Right lung (tissue), 10 donors: ENCODE measurements at places on chromosomes 16 and 17. TPM values are rescaled to one million over a fixed set of nuclear protein-coding genes. Genes with fewer than 3 reads are reported as not detected.

HS3ST3B1 gene
- polyA plus RNA-seq = 2.6 TPM

TM4SF5 gene
- not detected for polyA plus RNA-seq

CACNG3 gene
- not detected for polyA plus RNA-seq

GRAPL gene
- 12.8 TPM for polyA plus RNA-seq

CRYBA1 gene
- polyA plus RNA-seq = not detected

SLC5A10 gene
- polyA plus RNA-seq = 0.26 TPM

CNGB1 gene
- polyA plus RNA-seq = not detected
